ENCODE measurements at places on chromosomes 11 and 22.

GRCh38 chr22:38177044-38177443 lies 4.6 kb downstream of the PLA2G6 start:
- no peak for DNase-seq

DNA sequence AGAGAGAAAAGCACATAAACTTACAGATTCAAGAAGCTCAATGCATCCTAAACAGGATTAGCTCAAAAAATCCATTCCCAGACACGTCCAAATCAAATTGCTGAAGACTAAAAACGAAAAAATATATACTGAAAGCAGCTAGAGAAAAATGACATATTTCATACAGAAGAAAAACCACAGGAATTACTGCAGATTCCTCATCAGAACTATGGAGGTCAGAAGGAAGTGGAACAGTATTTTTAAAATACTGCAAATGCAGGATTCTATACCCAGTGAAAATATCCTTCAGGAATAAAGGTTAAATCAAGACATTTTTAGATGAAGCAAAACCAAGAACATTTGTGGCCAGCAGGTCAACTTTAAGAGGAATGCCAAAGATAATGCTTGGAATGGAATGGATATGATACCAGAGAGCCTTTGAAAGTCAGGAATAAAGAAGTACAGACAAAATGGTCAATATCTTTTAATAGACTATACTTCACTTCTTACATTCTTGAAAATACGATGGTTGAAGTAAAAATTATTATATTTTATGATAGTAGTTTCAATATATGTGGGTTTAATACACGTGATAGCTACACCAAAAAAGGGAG lies 352.9 kb downstream of the CTTN start:
- no peak for DNase-seq

GRCh38 chr11:113184498-113184897 lies 129.9 kb upstream of the TTC12 start:
- DNase-seq, result no peak

- no peak for DNase-seq
Measured at GRCh38 chr11:118313242-118313641, 8.7 kb downstream of the CD3E start.

DNA sequence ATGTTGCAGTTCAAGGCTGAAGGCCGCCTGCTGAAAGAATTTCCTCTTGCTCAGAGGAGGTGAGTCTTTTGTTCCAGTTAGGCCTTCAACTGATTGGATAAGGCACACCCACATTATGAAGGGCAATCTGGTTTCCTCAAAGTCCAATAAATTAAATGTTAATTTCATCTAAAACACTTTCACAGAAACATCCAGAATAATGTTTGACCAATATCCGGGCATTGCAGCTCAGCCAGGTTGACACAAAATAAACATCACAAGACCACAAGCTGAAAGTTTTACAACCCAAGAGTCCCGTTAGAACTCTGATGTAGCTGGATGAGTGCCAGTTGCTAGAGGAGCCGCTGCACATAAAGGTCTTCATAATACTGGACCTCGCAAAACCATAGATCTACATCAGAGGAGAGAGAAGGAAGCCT lies 64.9 kb upstream of the EED start:
- no peak for DNase-seq

- DNase-seq, result no peak
Measured at GRCh38 chr22:30001459-30001858, 78.8 kb upstream of the HORMAD2 start.

DNA sequence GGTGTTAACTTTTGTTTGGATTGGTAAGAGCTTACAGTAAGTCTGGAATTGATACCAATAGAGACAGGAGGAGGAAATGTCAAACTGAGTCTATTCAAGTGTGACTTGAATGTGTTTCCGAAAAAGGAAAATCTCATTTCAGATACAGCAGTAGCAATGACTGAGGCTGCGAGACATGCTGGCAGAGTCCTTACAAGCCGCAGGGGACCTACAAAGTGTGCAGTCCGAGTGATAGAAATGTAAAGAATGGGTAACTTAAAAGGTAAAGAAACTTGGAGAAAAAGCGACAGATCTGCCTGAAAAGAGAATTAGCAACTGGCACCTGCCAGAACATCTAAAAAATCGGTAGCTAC lies 444 bp downstream of the CWF19L2 start:
- DNase-seq, result no peak

DNA sequence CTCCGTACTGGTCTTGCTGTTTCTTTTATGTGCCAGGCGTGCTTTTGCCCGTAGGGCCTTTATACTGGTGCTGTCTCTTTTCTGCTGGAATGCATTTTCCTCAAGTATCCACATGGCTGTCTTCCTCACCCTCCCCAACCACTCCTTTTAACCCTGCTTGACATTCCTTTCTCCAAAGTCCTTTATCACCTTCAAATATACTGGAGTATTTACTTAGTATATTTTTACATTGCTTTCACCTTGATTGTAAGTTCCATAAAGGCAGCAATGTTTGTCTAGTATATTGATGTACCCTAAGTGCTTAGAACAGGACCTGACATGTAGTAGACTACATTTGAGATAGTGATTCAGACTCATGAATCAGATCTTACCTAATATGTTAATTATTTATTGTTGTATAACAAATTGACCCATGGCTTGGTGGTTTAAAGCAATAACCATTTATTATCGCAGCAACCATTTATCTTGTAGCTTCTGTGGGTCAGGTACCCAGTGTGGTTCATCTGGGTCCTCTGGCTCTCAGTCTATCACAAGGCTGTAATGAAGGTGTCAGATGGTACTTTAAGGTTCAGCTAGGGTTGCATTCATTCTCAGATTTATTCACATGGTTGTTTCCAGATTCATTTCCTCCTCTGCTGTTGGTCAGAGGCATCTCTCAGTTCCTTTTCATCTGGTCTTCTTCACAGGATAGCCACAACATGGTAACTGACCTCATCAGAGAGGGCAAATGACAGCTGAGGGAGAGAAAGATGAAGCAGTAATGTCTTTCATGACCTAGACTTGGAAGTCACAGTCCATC lies 34.2 kb downstream of the DDX10 start:
- no peak for DNase-seq

GRCh38 chr11:102610200-102610599 lies 14.9 kb downstream of the MMP20 start:
- DNase-seq, result no peak

- DNase-seq, result no peak
Measured at GRCh38 chr11:11396301-11397035, 43.4 kb upstream of the CSNK2A3 start.

DNA sequence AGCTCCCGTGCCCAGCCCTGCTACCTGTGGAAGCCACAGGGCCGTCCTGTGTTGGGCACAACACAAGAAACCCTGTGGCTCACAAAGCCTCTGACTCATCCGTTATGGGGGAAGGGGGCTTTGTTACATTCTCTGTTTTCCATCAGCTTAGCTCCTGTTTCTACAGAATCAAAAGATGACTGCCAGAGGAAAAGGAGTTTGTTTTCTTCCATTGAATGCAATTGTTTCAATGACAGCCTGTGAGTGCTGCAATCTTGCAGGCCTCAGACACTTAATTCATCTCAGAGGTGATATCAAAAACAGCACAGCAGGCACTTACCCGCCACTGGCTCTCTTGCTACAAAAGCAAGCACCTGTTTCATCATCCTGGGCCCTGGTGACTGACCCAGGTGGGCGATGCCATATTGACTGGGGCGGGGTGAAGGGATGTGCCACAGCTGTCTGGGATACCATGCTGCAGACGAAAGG lies 194.3 kb downstream of the OPCML start:
- DNase-seq, result no peak

GRCh38 chr11:123797114-123797513 lies 9.0 kb downstream of the OR6M1 start:
- no peak for DNase-seq

- DNase-seq, result no peak
Measured at GRCh38 chr11:118320515-118320914, 16.0 kb downstream of the CD3E start.

DNA sequence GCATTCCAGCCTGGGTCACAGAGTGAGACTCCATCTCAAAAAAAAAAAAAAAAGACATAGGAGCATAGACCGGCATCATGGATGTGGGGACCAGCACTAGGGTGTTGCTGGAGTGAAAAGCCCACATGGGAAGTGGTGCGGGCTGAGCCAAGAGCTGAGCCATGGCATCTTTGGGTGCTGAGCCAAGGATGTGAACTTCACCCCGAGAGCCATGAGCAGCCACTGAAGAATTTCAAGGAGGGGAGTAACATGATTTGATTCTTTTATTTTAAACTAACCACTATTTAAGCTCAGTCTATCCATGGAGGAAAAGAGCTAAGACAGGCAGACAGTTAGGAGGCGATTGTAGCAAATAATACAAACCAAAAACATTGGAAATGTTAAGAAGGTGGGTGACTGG lies 57.4 kb downstream of the AHNAK start:
- no peak for DNase-seq

DNA sequence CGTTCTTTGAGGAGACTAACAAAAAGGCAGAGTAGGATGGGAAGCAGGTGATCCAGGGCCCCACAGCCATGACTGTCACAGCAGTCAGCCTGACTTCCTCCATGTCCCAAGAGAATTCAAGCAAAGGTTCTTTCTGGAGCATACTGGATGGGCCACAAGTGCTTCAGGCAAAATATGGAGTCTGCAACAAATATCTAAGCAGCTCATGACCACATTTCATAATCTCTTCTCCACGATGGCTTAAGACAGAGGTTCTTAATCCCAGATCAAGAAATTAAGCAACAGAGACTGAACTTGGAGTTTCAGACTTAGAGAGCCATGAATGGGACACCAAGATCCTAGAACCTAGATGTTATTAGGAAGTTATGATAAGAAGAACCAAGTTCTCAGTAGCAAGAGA lies 31.6 kb downstream of the GUCY1A2 start:
- no peak for DNase-seq

DNA sequence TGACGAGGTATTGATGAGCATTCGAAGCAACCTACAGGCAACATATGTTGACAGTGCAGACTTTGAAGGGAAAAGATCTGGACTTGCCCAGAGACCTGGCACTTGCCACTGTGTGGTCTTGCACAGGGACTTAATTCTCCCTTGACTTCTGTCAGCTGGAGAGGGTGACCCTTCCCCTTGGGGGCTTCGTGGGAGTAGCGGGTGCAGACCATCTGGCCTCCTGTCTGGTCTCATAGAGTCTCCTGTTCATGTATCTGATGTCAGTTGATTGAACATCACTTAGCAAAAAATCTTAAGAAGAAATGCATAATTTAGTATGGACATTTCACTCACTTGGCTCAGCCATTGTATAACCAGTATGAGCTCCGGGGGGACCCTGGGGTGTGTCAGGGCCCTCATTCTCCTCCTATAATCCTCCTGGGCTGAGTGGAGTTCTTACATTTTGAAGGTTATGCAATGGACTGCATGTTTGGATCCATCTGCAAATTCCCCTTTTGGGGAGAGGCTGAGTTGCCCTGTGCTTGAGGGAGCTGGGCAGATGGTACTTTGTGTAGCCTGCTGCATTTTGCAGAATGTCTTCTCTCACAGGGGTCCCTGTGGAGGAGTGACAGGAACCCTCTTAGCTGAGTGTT lies 13.0 kb downstream of the BCR start:
- no peak for DNase-seq

- DNase-seq, result no peak
Measured at GRCh38 chr22:30178181-30179126, 68.1 kb downstream of the LIF start.
